ENCODE measurements at places on chromosomes 2 and 18.
A peak's percentile ranks its signal among the peaks of the same experiment; 100 is the strongest.

DNA sequence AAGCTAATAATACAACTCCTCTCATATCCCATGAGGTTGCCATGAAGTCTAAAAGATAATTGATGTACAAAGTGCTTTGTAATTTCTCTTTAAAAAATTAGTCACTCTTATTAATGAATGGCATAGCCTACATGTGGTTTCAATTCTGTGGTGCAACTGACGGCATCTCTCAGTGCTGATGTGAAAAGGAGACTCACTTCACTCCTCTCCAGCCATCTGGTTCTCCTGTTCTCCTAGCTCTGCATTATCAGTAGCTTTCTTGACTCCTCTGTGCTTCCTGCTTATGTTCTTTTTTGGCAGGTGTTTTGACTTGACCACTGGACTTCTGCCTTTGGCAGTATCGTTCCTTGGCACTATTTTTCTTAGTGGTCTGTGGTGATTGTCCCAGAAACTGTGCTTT is 134.9 kb upstream of the ZFP36L2 start:
- no peak for DNase-seq

- DNase-seq, result peak; percentile 78
These were observed 1.0 kb downstream of the RTN4 start for GRCh38 chr2:55049043-55049820.

- no peak for DNase-seq
These were observed 18.2 kb downstream of the WDR35 start for GRCh38 chr2:19971691-19972090.

GRCh38 chr2:134244086-134244485 is 9.8 kb upstream of the MGAT5 start:
- DNase-seq, result peak; percentile 20

DNA sequence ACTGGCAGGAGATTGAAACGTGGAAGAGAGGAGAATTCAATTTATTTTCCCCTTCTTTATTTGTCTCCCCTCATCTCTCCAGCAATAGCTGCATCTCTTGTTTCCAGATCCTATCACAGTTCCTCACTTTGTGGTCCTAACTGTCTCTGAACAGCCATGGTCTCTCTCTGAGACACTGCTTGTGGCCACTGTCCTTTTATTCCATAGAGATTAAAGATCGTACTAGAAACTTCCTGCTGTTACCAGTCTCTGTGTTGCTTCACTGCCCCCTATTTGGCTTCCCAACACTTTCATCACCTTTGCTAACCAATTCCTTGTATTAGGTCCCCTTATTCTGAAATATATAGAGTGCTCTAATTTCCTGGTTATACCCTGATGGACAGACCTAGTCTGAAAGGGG is 48.9 kb upstream of the CAVIN2 start:
- no peak for DNase-seq

GRCh38 chr2:29011418-29012060 is 30.4 kb downstream of the TOGARAM2 start:
- DNase-seq, result no peak

GRCh38 chr18:9926977-9927376 is 13.2 kb downstream of the VAPA start:
- DNase-seq, result no peak
